Heart left ventricle (tissue), 16 donors: ENCODE measurements at places on chromosomes 7 and 10. TPM values are rescaled to one million over a fixed set of nuclear protein-coding genes. Genes with fewer than 3 reads are reported as not detected.

DNA sequence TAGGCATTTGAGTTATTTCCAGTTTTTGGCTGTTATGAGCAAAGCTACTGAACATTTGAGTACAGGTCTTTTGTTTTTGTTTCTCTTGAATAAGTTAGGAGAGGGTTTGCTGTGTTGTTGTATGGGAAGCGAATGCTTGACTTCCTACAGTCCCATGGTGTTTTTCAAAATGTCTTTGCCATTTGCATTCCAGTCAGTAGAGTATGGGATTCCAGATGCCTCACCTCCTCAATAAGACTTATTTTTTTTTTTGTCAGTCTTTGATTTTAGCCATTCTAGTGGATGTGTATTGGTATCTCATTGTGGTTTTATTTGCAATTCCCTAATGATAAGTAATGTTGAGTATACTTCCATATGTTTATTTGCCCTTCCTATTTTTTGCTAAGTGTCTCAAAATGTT lies 19.4 kb downstream of the CDK13 start:
- no peaks in the 10 kb centered on the region for H3K36me3 ChIP-seq
- no peaks in the 10 kb centered on the region for H3K27me3 ChIP-seq
- peaks cover 24% of the 10 kb centered on the region for H3K4me1 ChIP-seq
- no peak overlapping the region for H3K4me3 ChIP-seq
- H3K27ac ChIP-seq: no peak overlapping the region
- DNase-seq: no peak

GRCh38 chr10:46538717-46539426 lies 17.6 kb downstream of the GPRIN2 start:
- H3K4me3 ChIP-seq: no peak overlapping the region
- H3K36me3 ChIP-seq: no peaks in the 10 kb centered on the region
- DNase-seq: no peak

- H3K27me3 ChIP-seq: no peaks in the 10 kb centered on the region
- H3K4me1 ChIP-seq: no peaks in the 10 kb centered on the region
- no peak for DNase-seq
- H3K27ac ChIP-seq: no peak overlapping the region
Measured at GRCh38 chr7:25804154-25804553, 347.8 kb upstream of the NFE2L3 start.

DNA sequence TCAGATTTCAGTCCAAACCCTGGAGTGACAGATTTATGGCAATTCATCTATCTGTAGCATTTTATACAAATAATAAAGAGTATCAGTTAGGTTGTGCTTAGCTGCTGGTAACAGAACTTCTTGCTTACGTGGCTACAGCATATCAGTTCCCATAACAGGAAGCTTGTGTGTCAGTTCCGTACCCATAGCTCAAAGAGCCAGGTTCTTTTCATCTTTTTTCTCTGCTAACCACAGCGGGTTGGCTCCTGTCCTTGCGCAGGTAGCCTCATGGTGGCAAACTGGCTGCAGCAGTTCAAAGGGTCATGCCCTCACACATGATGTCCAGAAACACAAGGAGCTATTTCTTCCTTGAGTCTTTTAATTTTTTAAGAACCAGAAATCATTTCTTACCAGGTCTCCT lies 1041.8 kb downstream of the GATA3 start:
- H3K36me3 ChIP-seq: no peaks in the 10 kb centered on the region
- no peaks in the 10 kb centered on the region for H3K4me1 ChIP-seq
- H3K27me3 ChIP-seq: no peaks in the 10 kb centered on the region
- no peak overlapping the region for H3K27ac ChIP-seq
- no peak for DNase-seq

DNA sequence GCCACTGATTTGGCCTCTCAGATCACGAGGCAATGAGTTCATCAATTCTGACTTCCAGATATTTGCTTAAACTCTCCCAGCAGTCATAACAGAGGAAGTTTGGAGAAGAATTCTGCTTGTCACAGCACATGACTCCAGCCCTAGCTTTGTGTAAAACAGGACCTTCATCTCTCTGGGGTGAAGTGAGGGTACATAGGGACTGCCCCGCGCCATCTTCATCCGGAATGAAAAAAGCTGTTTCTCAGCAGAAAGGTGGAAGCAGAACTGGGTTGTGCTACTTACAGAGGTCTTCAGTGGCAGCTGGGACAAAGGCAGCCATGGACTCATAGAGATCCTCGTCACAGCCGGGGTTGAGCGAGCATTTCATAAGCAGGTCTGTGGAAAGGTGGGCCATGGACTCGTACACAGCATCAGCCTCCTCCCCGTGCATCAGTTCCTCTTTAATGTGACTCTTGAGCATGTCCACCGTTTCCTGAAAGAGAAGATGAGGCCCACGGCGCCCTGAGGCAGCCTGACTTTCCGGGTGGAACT lies 58.4 kb upstream of the TM9SF3 start:
- peak; percentile 36 for DNase-seq
- no peaks in the 10 kb centered on the region for H3K4me1 ChIP-seq
- H3K27me3 ChIP-seq: no peaks in the 10 kb centered on the region
- peak overlapping the region; percentile 46 for H3K27ac ChIP-seq

LRIT1 gene
- not detected for total RNA-seq

DDIT4 gene
- total RNA-seq: 54.7 TPM

HGF gene
- 2.3 TPM for total RNA-seq
